Kidney tubule cell (primary cell): ENCODE measurements at places on chromosomes 12 and 14.

DNA sequence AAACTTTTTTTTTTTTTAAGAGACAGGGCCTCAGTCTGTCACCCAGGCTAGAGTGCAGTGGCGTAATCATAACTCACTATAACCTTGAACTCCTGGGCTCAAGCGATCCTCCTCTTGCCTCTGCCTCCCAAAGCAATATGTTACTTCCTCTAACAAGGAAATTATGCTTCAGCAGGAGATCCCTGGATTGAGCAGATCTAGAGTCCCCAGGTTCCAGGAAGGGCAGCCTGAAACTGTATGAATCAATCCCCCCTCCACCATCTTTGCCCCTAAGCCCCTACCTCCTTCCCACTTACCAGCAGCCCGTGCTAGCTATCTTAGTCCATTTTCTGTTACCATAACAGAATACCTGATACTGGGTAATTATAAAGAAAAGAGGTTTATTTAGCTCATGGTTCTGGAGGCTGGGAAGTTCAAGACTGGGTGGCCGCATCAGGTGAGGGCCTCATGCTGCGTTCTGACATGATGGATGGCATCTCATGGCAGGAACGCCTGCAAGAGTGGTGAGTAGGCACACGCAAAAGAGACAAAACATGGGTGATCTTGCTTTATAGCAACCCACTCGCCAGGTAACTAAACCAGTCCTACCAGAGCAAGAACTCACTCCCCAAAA, 5.0 kb downstream of the TAMALIN start:
- DNase-seq: no peak

DNA sequence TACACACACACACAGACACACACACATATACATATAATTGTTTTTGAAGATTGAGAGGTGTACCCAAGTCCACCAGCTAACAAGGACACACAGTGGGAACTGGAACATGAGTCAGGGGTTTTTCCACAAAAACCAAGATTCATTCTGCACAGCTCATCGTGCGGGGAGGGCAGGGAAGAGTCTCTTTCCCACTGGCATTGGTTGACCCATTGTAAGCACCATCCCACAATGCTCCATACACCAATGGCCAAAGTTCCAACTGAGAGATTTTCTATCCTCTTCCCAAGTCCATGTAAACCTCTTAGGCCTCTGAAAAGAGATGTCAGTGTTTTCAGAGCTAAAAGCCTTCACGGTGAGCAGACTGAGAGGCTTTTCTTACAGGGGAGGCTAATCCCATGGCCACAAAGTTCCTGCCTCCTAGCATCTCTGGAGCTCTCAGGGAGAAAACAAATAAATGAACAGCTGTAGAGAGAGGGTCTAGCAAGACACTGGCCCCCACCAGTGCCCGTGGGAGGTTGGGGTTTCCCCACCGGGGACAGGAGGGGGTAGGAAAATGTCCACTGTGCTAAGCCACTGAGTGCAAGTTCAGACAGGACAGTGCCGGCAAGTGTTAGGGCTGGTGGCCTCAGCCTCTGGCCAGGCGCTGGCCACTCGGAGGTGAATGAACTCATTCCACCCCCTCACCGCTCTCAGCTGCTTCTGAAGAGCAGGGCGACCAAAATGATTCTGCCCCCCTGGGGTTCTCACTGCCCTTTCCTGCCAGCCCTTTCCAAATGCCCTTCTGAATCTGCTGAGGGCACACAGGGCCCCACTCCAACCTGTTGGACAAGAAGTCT, 21.5 kb upstream of the TC2N start:
- peak; percentile 81 for DNase-seq

DNA sequence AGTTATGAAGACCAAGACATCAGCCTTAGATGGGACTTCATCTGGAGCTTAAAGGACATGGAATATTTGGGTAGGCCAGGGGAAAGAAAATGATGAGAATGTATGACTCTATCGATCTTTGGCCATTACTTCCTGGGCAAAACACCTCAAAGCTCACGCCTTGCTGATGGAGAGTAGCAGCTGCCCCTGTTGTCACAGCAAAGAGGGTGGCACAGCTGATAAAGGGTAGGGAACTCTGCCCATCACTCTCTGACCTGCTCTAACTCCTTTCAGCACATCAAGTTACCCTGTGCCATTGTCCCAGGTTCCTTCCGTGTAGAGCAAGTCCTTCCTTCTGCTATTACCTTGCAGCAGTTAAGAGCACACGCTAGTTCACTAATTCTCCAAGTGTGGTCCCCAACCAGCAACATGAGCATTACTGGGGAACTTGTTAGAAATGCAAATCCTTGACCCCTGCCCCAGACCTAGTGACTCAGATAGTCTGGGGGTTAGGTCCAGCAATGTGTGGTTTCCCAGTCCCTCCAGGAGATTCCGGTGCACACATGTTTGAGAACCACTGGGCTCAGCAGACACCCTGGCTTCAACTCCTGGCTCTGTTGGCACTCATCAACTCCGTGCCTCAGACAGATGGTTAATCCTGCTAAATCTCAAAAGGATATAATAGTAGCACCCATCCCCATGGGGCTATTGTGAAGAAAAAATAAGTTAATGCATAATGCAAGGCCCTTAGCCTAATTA, 93.7 kb upstream of the EEA1 start:
- DNase-seq: peak; percentile 19

DNA sequence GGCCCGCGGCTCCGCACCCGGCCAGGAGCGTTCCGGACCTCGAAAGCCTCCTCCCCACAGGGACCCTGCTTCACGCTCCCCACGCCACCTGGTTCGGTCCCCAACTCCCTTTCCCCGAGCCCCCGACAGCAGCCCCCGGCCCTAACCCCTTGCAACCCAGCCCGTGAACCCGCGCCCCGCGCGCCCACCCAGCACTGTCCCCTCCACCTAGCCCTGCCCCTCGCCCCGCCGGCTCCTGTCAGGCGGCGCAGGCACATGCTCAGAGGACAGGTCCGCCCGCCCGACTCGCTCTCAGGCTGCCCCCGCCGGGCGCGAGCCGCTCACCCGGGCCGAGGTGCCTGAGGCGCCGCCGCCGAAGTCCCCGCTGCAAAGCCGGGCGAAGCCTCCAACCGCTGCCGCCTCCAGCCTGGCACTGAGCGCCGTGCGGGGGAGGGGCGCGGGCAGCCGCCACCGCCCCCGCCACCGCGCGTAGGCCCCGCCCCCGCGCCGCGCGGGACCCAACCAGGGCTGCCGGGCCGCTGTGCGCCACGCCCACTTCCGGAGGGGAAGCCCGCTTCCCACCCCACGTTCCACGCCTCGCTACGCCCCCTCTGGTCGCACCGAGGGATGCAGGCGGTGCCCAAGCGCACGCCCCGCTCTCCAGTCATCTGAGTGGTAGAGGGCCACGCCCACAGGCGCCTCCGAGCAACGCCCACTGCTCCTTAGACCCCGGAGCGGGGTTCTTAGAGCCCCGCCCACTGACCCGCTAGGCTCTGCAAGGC, at the start of gene CORO1C:
Gene CORO1C (minus strand): TSS at position 414 of the 761 bp plus-strand sequence. CDS start 30,200 bp downstream, outside the sequence.
- DNase-seq: peak; percentile 97

DNA sequence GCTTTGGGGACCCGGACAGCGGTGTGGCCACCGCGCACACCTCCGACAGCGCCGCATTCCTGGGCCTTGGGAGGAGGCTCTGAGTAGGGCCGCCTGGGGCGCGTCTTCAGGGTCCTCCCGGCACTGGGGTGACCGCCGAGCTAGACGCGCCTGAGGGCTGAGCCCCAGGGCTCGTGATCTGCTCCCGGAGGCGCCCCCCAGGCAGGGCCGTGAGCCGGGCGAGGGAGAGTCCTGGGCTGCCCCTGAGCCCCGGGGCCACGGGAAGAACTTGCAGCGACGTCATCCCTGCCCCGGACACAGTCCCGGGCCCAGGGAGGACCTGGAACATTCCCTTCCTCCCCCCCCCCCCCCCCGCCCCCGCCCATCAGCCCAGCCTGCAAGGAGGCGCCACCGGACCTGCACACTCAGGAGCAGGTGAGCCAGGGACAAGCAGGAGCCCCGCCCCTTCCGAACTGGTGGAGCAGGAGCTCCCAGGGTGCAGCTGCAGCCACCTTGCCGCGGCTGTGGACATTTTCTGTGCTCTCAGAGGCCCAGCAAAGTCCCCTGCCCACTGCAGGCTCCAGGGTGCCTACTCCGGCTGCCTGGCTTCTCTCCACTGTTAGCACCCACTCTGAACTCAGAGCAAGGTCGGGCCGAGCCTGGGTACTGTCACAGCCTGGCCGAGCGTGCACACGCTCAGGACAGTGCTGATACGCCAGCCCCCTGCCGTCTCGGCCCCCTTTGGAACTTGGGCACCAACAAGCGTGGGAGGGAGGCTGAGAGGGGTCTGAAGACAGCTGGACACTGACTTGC, 50.7 kb downstream of the A2M start:
- DNase-seq: peak; percentile 89

DNA sequence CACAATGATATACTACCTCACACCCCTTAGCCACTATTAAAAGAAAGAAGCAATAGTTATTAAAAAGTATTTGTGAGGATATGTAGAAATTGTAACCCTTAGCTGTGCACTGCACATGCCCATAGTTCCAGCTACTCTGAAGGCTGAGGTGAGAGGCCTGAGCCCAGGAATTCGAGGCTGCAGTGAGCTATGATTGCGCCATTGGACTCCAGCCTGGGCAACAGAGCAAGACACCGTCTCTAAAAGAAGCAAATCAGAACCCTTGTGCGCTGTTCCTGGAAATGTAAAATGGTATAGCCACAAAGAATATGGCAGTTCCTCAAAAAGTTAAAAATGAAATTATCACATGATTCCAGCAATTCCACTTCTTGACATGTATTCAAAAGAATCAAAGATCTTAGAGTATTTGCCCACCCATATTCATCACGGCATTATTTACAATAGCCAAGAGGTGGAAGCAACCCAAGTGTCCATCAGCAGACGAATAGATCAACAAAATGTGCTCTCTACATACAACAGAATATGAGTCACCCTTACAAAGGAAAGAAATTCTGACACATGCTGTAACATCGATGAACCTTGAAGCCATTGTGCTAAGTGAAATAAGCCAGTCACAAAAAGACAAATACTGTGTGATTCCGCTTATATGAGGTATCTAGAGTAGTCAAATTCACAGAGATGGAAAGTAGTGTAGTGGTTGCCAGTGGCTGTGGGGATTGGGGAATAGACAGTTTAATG, 23.7 kb upstream of the YLPM1 start:
- DNase-seq: peak; percentile 59

DNA sequence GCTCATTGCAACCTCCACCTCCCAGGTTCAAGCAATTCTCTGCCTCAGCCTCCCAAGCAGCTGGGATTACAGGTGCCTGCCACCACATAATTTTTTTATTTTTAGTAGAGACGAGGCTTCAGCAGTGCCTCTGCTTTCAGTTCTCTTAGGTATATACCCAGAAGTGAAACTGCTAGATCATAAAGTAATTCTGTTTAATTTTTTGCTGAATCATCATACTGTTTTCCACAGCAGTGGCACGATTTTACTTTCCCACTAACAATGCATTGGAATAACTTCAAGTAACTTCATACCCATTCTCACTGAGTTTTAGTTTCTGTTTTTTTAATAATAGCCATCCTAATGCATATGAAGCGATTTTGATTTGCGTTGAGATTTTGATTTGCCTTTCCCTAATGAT, 148.0 kb upstream of the G2E3 start:
- no peak for DNase-seq

DNA sequence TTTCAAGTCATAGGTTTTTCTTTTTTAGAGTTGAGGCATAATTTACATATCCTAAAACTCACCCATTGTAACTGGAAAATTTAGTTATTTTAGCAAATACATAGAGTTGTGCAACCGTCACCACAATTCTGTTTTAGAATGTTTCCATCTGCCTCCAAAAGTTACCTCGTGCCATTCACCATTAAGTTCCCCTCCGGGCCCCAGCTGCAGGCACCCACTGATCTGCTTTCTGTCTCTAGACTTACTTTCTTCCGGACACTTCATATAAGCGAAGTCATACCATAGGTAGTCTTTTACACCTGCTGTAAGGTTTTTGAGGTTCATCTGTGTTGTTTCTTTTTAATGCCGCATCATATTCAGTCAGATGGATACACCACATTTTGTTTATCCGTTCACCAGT, 28.7 kb downstream of the PPP2R5C start:
- DNase-seq: no peak

GRCh38 chr14:34348592-34348991, 113.4 kb downstream of the SPTSSA start:
- DNase-seq: no peak

DNA sequence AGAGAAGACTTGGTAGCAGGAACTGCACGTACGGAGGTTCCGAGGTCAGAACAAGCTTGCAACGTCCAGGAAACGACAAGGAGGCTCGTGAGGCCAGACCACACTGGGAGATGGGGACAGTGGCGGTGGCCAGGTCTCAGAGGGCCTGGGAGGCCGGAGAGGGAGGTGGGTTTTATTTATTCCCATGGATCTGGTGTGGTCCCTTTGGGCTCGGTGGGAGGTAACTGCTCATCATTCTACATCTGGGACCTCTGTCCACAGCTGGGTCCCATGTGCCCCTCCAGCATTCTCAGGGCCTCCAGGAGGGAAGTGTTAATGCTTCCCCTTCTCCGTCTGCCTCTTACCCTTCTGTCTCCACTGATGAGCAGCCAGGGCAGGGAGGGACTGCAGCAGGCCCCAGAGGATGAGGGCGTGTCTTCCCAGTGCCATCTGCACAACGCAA, 35.7 kb upstream of the NCOR2 start:
- DNase-seq: no peak

GRCh38 chr14:64060199-64060545, 207.4 kb downstream of the SYNE2 start:
- DNase-seq: peak; percentile 43

DNA sequence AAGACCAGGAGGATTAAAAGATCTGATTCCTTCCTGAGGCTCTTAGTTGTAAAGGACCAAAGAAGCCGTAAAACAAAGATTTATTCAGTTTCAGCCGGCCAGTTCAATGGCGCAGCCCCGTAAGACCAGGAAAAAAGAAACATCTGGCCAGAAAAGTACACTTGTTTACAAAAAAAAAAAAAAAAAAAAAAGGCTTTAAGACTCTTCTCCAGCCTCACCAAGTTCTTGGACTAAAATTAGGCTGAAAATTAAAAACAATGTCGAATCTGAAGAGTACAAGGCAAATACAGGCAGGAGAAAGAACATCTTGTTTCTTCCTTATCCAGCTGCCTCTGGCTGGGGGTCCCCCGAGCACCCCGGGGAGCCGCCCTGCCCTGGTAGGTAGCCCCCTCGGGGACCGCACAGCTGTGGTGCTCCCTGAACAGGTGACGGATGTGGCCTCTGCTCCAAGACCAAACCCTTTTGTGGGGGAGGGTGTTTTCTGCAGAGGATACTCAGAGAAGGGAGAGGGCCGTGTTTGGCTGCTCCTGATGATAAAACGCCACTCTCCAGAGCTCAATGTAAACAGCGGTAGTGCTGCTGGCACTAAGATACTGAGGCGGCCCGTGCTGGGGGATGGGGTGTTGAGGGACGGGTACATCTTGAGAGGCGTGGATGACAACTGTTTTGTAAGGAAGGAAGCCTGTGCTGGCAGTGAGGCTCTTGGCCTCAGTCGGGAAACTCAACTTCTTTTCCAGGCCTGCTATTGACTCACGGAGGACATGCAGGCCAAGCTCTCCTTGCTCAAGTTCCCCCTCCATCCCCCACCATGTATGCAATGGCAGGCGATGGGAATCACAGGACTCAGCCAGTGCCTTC, 201.0 kb upstream of the DIO3 start:
- no peak for DNase-seq

DNA sequence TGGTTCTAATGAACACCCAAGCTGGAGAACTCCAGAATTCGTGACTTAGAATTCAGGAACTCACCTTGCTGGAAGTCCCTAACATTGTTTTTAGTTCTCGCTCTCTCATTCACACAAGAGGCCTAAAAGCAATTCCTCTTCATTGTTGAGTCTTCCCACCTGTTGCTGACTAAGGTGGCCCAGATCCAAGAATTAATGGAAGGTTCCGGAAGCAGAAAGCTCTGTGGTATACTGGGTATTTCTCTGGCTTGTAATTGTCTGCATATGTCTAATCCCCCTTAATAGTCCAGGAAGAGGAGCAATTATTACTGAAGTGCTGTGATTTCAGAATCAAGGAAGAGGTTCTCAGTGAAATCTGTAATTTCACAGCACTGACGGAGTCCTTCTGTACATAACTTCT, 31.4 kb downstream of the TMEM233 start:
- peak; percentile 24 for DNase-seq
